ENCODE measurements at places on chromosomes 12 and 14. TPM values are rescaled to one million over a fixed set of nuclear protein-coding genes. Genes with fewer than 3 reads are reported as not detected.

- no peak for DNase-seq
Observed at GRCh38 chr14:101563654-101564443, 2.6 kb downstream of the DIO3 start.

DNA sequence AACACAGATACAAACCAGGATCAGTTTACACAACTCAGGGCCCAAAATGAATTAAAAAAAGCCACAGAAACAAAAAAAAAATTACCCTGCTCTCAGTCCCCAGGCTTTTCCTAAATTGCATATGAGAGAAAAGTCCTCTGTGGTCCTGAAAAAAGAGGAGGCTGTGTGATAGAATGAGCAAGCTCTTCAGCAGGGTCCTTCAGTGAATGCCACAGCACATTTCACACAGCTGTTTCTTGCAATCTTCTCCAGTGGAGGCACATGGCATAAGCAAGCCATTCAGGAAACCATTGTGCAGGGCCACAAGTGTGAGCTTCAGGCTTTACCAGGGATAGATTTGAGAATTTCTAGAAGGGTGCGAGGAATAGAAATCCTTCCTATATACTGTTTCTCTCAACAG lies 168.5 kb downstream of the PPM1H start:
- DNase-seq = no peak

GRCh38 chr12:46468160-46468559 lies 95.6 kb upstream of the SLC38A2 start:
- no peak for DNase-seq

GRCh38 chr14:71181215-71182003 lies 274.1 kb downstream of the PCNX1 start:
- DNase-seq = no peak

- DNase-seq = no peak
Observed at GRCh38 chr14:28886940-28887339, 120.4 kb downstream of the FOXG1 start.

- DNase-seq = no peak
Observed at GRCh38 chr12:105067511-105068031, 16.7 kb downstream of the ALDH1L2 start.

BLTP3B gene
- 39.5 TPM for total RNA-seq

FAM90A1 gene
- 0.33 TPM for total RNA-seq

TEX52 gene
- total RNA-seq = 0.16 TPM

DEGS2 gene
- total RNA-seq = 2.6 TPM

Measured in activated CD4-positive, alpha-beta T cell treated with anti-CD3 and anti-CD28 coated beads for 36 hours (primary cell).